ENCODE measurements at places on chromosomes 4 and X.

- no peak for DNase-seq
Measured at GRCh38 chr4:29336861-29337260, 1383.3 kb upstream of the PCDH7 start.

DNA sequence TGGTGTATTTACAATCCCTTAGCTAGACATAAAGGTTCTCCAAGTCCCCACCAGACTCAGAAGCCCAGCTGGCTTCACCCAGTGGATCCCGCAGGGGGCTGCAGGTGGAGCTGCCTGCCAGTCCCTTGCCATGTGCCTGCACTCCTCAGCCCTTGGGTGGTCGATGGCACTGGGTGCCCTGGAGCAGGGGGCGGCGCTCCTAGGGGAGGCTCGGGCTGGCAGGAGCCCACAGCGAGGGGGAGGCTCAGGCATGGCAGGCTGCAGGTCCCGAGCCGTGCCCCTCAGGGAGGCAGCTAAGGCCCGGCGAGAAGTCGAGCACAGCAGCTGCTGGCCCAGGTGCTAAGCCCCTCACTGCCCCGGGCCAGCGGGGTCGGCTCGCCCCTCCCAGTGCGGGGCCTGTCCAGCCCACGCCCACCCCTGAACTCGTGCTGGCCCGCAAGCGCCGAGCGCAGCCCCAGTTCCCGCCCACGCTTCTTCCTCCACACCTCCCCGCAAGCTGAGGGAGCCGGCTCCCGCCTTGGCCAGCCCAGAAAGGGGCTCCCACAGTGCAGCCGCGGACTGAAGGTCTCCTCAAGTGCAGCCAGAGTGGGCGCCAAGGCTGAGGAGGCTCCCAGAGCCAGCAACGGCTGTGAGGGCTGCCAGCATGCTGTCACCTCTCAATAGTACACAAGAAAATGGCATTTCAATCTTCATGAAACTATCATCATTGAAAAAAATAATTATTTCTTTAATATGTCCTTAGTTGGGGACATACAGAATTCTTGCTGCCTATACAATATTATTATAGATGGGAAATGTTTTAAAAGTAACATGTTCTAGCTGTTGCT is 189.1 kb downstream of the SLC7A11 start:
- DNase-seq: no peak

DNA sequence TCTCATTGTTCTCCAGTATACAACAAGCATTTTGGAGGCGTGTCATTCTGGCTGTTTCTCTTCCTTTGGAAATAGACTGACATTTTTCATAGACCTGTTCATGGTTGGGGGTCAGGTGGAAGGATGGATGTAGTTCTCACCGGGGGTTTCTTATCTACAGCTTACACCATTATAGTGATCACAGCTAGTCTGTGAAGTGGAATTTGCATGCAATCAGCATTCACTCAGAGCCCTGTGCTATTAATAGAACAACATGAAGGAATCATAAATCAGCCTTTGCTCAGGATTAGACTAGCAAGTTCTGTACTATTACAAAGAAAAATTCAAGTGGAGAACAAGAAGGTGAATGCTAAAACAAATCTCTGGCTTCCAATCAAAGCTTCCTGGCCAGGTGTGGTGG is 132.6 kb upstream of the PUDP start:
- no peak for DNase-seq

DNA sequence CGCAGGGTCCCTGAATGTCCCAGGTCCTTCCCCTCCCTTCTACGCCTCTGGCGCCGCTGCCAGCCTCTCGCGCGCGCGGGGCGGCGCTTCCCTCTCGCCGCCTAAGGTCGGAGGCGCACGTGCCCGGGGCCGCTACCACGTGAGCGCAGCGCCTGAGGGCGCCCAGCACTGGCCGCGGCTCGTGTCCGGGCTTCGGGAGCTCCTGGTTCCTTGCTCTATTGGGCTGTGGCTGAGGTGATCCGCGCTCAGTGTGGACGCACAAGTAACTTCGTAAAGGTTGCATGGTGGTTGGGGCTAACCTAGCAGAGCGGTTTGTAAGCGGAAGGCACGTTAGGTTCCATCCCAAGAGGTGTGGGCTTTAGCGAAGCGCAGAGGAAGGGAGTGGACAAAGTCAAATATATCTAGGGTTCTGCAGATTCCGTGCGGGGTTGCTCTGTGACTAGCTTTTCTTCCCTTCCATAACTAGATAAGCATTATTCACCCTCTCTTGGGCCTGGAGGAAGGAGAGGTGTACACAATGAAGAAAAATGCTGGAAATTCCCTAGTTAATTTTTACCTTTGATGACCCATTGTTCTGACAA is 1.8 kb downstream of the TLL1 start:
- DNase-seq: peak; percentile 70

- DNase-seq: no peak
Measured at GRCh38 chrX:155896512-155896911, 15.4 kb downstream of the VAMP7 start.

DNA sequence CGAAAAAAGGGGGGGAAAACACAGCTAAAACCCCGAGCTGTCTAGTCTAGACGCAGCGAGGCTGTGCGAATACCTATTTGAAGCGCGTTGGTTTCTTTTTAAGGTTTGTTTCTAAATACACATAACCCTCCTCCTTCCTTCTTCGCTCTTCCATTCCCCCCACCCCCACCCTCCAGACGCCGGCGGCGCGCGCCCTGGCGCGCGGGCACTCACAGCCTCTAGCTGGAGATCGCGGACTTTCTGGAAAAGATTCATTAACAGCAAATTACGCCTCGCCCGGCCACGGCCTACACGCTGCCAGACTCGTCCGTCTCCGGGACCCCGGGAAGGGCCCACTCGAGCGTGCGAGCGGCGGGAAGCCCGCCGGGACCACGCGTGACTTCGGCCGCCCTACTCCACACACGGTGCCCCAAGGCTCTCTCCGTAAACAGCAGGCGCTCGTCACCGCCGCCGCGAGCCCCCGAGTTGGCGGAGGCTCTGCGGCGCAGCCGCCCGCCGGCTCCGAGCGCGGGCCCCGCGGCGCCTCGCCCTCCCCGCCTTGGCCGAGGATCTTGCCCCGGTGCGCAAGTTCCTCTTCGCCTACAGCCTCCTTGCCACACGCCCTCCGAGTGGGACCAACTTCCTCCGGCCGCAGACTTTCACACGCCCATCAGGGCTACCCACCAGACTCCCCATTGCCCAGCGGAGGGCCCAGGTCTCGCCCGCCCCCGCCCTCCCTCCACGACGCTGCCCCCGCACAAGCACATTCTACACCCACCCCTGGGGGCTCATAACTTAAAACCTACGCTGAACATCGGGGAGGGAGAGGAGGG is 2.0 kb downstream of the BCOR start:
- DNase-seq: no peak

- DNase-seq: no peak
Measured at GRCh38 chr4:107036584-107037198, 578 bp upstream of the DKK2 start.

DNA sequence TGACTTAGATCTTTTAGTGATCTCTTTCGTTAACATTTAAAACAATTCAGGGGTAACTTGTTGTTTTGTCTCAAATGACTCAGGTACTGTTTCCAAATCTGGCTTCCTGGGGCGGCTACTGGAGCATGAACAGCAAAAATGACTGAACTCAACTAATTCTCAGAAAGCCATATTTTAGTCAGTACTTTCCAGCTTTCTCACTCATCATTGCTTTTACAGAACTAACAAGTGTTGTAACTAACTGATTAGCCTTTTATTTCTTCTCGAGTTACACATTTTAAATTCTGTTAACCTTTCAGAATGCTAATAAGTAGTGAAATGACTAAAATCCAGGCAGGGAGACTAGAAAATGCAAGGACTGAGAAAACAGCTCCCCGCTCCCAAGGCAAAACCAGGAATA is 55.3 kb downstream of the JADE3 start:
- peak; percentile 5 for DNase-seq

GRCh38 chrX:48899078-48899410 is 1.3 kb downstream of the PQBP1 start:
- DNase-seq: no peak

GRCh38 chr4:157886645-157887044 is 286.2 kb downstream of the GASK1B start:
- DNase-seq: no peak

DNA sequence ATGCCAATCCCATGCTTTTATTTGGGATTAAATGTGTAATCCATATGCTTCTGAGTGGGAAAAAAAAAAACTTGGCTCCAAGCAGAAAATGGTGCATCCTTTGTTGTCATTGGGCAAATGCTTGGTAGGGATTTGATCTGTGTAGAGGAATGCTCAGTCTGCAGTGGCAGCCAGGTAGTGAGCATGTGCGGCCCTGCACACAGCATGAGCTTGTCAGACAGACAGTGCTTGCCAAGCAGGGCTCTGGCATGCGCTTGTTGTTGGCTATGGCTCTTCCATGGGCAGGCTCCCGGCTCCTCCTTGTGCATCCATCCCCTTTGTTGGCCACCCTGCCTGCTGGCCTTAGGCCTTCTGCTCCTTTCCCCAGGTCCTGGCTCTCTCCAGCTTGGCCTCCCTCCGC is 130.3 kb downstream of the GPR143 start:
- DNase-seq: no peak

DNA sequence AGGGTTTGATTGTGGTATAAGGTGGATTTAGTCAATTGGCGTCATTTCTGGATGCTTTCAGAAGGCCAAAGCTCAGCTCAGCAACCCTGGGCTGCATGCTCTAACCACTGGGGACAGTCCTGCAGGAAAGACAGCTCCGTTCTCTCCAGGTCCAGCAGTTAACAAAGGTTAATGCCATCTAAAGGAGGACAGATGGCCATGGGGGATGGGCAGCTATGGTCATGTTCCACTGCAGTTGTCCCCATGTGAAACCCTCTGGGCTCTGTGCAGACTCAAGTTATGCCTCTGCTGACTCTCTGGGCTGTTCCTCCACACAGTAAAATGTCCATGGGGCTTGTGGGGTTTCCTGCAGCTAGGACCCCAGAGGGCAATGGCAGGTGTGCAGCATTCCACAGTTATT is 562.1 kb upstream of the ADGRL3 start:
- no peak for DNase-seq

DNA sequence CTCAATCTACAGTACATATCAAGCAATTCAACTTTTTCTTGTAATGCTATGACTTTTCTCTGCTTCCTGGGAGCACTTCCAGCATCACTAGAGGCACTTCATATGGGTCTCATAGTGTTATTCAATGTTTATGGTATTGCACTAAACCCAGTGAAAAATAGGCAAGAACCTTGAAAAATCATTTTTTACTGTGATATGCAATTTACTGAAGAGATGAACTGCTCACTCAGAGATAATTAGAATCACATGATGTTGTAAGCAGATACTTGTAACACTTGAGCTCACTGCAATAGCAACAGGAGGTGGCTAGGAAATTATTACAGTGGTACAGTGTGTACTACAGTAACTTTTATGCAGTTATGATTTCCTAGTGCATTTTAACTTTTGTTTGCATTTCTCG is 93.3 kb downstream of the RASGEF1B start:
- no peak for DNase-seq

DNA sequence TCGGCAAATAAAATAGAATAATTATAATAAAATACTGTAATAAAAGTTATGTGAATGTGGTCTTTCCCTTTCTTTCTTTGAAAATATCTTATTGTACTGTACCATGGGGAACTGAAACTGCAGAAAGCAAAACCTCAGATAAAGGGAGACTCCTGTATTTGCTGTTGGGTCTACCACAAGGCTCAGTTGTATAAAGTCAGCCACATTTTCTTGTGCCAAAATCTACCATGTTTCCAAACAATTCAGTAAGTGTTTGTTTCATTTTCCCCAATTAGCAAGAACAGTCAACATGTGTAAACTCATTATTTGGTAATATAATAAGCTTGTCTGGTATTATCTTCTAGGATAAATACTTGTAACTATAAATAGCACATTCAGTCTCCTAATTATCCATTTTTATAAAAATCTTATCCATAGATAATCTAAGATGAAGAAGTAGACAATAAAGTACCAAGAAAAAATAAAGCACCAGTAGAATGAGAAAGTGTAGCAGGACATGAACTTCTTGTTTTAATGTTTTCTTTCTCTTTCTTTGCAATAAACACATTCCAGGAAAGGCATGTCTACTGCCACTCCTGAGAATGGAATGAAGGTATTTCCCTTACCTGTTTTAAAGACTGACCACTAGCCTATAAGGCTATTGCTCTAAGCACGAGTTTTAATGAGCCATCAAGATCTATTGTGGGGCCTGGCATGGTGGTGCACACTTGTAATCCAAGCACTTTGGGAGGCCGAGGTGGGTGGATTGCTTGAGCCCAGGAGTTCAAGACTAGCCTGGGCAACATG is 15.0 kb upstream of the OTUD4 start:
- DNase-seq: no peak

DNA sequence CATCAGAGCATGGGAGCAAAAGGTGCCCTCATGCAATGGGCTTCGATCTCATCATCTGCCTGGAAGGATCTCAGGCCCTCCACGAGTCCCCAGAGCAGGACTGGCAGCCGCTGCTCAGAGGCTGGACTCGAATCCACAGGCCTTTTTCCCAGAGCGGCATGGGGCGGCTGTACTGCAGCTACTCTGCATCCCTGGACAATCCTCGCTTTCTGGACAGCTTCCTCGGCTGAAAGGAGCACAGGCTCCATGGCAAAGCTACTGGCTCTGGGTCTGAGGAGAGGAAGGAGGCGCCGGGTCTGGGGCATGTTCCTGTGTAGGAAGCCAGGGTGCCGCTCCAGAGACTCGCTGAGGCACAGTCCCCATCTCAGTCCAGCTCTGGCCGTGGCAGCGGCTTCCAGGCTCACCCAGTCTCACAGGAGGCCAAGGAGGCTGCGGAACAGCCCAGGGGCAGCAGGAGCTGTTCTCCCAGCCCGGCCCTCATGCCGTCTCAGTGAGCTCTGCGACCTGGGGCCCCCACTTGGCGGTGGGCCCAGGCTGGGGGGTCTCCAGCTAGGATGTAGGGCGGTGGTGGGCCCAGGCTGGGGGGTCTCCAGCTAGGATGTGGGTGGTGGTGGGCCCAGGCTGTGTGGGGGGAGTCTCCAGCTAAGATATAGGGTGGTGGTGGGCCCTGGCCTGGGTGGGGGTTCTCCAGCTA is 2.7 kb upstream of the SPON2 start:
- DNase-seq: no peak

GRCh38 chrX:69951753-69952152 is 98.0 kb downstream of the AWAT2 start:
- no peak for DNase-seq

DNA sequence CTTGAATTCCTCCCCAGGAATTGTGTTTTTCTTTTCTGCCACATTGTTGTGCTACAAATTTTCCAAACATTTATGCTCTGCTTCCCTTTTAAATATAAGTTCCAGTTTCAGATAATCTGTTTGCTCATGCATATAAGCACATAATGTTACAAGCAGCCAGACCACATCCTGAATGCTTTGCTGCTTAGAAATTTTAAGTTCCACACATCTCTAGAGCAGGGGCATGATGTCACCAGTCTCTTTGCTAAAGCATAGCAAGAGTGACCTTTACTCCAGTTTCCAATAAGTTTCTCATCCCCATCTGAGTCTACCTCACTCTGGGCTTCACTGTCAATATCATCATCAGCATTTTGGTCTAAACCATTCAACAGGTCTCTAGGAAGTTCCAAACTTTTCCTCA is 932.5 kb downstream of the SH3BGRL start:
- DNase-seq: no peak

DNA sequence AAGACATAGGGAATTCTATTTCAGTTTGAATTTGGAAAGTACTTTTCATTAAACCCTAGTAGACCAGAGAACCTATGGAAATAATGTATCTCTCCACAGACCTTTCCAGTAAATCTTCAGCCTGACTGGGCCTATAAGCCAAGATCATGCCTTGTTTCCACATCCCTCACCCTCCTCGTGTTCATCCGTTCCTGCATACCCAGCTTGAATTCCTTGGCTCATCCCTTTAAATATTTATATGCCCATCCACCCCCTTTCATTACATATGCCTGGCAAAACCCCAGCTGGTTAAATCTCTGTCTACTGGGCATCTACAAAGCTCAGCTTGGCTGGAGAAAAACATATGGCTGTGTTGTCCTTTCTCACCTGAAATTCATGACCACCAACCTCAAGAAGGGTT is 32.4 kb downstream of the SLC2A9 start:
- no peak for DNase-seq
